ENCODE measurements at places on chromosomes 5 and 9.

DNA sequence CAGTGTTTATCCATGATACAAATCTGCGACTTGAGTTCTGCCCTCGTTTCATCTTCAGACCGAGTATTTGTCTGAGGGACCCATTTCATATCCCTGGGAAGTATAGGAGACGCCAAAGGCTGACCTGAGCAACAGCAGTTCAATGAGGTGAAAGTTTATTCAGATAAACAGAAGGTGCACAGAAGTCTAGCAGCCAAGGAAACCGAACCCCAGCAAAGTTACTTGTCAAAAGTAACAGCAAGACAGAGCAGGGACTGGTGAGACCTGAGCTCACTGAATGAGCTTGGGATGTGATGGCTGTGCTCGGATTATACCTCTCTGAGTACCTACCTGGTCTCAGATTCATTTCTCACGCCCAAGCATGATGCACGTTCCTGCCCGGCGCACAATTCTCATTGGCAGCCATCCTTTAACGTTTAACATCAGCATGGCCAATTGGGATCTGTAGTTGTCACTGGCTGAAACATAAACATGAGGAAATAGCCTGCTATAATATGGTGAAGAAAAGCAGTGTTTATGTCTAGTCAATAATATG, 599 bp downstream of the LYRM7 start:
- DNase-seq: no peak

DNA sequence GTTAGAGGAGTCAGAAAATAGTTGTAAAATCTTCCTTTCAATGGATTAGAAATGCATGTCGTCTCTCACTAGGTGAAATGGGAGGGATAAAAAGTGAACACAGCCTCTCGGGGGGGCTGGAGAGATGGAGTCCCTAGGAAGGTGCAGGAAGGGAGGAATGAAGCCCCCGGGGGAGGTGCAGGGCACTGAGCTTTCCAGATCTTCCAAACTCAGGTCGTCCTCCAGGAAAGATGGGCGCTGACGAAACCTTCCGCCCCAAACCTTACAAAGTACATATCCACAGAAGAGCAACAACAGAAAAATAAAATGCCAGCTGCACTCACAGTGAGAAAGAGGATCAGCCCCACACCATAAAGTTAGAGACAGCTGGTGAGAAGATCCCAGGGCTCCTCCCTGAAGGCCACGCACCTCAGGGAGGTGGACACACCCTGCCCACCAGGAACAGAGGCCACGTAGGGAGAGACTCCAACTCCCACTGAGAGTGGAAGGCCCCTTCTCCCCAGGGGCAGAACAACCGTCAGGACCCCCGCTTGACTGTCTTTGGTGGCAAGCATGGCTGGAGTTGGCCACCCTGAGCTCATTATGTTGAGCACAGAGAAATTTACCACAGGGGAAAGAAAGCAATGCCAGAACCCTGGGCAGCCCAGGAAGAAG, 174.3 kb downstream of the AUH start:
- DNase-seq: no peak

- DNase-seq: no peak
These were observed 47.3 kb upstream of the PRRC2B start for GRCh38 chr9:131346559-131346958.

GRCh38 chr9:109787735-109788134, 7.7 kb downstream of the PALM2AKAP2 start:
- no peak for DNase-seq

GRCh38 chr9:92297611-92298010, 4.1 kb upstream of the IARS1 start:
- no peak for DNase-seq

- DNase-seq: no peak
These were observed 6.8 kb upstream of the CEP120 start for GRCh38 chr5:123429993-123430392.

DNA sequence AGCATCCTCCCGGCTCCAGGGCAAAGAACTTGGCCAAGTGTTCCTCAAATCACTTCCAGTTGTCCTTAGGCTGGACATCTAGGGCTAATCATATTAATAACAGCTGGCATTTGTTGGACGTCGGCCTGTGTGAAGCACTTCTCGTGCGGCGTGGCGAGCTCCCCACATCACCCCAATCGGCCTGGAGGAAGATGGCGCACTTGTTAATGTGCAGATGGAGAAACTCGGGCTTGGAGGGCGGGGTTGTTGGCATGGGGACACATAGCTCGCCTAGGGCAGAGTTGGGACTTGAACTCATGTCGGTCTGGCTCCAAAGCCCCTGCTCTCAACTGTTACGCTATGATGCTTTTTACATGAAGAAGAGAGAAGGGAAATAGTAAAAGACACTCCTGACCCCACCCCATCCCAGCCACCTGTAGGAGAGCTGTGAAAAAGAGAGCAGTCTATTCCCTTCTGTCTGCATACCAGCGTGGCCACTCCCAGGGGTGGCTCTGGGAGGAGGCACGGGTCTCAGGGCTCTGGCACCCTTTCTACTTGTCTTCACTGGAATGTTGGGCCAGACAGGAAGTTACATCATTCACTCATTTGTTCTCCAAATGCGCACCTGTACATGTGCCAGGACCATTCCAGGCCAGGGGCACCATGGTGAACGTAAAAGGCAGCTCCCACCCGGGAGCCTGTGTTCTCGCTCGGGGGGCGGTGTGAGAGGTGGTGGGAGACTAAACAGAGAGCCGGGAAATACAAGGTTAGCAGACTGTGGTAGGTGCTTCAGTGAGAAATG, 12.8 kb upstream of the NUP214 start:
- DNase-seq: no peak

DNA sequence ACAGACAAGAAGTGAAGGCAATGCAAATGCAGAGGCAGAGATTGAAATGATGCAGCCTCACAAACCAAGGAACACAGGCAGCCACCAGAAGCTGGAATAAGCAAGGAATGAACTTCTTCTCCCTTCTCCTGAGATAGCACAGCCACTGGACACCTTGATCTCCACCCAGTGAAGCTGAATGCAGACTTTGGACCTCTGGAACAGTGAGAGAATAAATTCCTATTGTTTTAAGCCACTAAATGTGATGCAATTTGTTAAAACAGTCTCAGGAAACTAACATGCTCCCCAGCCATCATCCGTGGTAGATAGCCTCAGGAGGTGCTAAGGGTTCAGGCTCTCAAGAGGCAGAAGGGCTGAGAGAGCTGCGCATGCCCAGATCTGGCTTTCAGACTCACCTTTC, 512.2 kb upstream of the ZNF608 start:
- DNase-seq: no peak

- no peak for DNase-seq
These were observed 665.1 kb upstream of the COX7C start for GRCh38 chr5:85952680-85953079.

- no peak for DNase-seq
These were observed 82.3 kb downstream of the OLFM1 start for GRCh38 chr9:135169709-135170226.

GRCh38 chr9:72952381-72952690, 517 bp downstream of the ALDH1A1 start:
- DNase-seq: no peak

- no peak for DNase-seq
These were observed 16.1 kb downstream of the PTPDC1 start for GRCh38 chr9:94100152-94100879.

DNA sequence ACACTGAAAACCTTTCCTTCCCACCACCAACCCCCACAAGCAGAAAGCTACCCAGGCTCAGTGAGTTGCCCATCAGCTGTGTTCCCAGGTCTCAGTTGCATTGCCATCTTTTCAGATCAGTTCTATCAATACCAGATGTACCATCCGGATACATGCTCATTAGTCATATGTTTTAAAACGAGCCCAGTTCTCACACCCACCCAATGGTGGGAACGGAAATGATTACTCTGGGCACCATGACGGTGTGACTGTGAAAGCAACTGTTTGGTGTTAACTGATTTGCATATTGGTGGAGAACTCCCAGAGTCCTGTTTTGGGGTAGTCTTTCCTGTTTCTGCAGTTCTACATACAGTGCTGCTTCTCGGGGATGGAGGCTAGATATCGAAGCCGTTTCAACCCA, 212.3 kb downstream of the TRIM36 start:
- no peak for DNase-seq

- no peak for DNase-seq
These were observed 28.3 kb downstream of the LRRC70 start for GRCh38 chr5:62606878-62607277.

DNA sequence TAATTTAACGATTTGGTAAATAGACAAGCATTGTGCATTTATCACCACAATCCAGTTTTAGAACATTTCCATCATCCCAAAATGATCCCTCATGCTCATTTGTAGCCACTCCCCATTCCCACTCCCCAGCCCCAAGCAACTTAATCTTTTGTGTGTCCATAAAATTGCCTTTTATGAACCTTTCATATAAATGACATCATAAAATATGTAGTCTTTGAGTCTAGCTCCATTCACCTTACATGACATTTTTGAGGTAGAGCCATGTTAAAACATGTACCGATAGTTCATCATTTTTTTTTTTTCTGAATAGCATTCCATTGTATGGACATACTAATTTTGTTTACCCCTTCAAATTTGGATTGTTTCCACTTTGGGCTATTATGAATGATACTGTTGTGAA, 70.5 kb downstream of the C9orf85 start:
- no peak for DNase-seq

DNA sequence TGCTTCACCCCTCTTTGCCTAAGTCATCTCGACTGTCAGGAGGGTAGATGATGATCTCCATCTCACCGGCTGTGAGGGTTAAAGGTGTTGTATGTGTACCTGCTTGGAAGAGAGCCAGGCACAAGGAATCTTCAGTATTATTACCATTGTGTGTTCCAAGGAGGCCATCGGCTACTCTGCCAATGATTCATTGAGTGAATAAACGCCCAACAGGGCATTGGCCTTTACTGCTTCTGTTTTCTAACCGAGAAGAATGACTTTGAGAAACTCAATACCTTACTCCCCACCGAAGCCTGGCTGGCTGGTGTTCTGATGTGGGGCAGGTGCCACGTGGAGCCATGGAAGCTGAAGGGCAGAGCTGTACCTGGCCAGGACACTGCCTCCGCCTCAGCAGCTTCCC, 228.8 kb downstream of the SNX18 start:
- no peak for DNase-seq

DNA sequence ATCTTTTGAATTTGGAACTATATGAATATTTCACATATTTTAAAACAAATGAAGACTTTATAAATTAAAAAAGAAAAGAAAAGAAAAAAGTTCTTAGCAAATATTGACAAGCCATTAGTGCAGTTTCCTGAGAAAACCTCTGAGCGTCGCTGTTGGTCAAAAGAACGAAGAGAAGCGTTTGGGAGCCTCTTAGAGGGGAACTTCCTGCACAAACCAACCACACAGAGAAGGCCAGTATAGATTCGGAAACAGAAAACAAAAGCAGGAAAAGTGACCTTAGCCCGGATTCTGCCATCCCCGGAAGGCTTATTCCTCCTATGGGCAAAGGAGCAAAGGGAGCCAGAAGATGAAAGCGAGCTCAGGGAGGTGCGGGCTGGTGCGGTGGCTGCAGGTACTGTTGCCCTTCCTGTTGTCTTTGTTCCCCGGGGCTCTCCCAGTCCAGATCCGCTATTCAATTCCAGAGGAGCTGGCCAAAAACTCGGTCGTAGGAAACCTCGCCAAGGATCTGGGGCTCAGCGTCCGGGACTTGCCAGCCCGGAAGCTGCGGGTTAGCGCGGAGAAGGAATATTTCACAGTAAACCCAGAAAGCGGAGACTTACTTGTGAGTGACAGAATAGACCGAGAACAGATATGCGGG, at the start of gene PCDHGB2:
Gene PCDHGB2, plus strand, starts transcription at position 205 of the 637 bp plus-strand sequence. Its CDS starts 142 bp downstream, at position 347.
- no peak for DNase-seq

GRCh38 chr5:103347716-103348423, 89.3 kb downstream of the MACIR start:
- DNase-seq: no peak

DNA sequence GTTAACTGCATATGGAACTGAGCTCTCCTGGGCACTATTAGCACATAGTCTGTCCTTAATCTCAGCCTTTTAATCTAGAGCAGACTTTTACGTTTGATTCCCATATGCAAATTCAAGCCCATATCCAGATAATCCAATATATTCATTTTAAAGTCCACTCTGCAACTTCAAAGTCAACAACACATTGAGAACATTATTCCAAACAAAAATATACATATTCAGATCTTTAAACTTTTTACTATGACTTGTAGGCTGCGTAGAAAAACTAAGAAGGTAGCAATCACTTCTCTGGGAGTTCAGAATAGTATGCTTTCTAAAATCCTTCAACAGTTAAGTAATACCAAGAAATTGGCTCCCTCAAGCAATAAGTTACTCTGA, 499.4 kb downstream of the SPATA31D1 start:
- no peak for DNase-seq

- no peak for DNase-seq
These were observed 38.6 kb downstream of the DMGDH start for GRCh38 chr5:79030663-79031484.

Measured in NCI-H1417 treated with DMSO at 0.1 percent for 48 hours (cell line).